ENCODE measurements at places on chromosomes 7 and 10.
A peak's percentile ranks its signal among the peaks of the same experiment; 100 is the strongest.

- no peak for DNase-seq
Observed at GRCh38 chr10:132198381-132199181, 11.8 kb downstream of the DPYSL4 start.

- DNase-seq = no peak
Observed at GRCh38 chr7:18901351-18901750, 216.1 kb downstream of the TWIST1 start.

- no peak for DNase-seq
Observed at GRCh38 chr7:115306586-115306985, 384.7 kb downstream of the MDFIC start.

GRCh38 chr10:64368298-64368697 lies 847.1 kb downstream of the REEP3 start:
- no peak for DNase-seq

DNA sequence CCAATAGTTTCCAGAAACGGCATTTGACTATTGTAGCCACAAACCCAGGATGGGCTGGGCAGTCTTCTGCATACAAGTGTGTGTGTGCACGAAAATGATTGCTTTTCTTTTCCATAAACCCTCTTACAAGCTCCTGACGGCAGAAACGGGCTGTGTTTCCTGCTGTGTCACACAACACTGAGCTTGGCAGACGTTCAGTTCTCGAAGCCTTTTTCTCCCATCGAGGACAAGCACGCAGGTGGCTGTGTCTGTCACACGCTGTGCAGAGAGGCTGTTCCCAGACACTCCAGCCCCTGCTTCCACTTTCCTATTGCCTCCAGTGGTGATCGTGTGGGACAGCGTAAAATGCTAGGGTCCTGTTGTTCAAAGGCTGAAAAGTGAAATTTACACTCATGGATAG lies 32.1 kb downstream of the RBAK start:
- no peak for DNase-seq

DNA sequence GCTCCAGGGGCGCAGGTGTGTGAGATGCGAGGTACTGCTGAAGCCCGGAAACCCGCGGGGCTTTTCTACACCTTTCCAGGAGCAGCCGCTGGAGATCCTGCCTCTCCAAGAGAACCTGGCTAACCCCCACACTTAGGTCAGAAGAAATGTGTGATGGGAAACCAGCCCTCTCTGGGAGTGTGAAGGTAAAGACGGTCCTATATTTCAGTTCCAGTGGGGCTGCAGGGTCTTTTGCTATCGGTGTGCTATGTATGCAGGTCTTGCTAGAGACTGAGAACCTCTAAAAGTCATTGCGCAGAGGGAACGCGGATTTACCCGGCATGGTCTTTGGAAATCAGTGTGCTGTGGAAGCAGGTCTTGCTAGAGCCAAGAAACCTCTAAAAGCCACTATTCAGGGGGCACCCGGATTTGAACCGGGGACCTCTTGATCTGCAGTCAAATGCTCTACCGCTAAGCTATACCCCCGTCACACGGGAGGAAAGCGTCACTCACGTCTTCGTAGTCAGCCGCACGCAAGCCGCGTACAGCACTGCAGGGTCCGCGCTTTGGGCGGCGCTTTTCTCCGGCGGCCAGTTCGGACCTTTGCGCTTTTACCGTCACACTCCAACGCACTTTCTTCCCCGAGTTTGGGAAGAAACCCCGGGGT lies 46.0 kb downstream of the ZNF777 start:
- peak; percentile 38 for DNase-seq

DNA sequence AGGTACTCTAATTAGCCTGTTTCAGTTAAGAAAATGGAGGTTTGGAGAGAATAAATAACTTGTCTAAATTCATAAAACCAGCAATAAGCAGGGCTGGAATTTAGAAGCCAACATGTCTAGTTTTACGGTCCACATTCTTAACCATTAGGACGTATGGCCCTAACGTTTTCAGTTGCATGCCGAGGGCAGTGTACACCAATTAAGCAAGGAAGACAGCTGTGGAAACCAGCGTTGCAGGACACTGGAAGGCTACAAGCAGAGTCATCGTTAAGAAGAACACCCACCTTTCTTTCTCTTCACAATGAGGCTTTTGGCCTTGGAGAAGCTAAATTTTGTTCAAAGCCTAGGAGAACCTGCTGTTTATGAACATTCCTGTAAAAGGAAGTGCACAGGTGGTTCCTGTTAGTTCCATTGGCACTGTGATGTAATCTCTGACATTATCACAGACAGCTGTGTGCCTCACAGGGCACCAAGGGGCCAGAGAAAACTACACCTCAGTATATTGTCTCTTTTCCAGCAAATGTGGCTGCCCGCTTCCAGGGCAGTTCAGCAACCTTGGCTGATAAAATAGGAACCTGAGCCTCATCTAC lies 21.0 kb downstream of the MPP7 start:
- DNase-seq = no peak
